HS-5 (cell line): ENCODE measurements at places on chromosomes 13 and 19.

GRCh38 chr13:29844441-29844840 lies 6.0 kb downstream of the UBL3 start:
- no peak for DNase-seq

DNA sequence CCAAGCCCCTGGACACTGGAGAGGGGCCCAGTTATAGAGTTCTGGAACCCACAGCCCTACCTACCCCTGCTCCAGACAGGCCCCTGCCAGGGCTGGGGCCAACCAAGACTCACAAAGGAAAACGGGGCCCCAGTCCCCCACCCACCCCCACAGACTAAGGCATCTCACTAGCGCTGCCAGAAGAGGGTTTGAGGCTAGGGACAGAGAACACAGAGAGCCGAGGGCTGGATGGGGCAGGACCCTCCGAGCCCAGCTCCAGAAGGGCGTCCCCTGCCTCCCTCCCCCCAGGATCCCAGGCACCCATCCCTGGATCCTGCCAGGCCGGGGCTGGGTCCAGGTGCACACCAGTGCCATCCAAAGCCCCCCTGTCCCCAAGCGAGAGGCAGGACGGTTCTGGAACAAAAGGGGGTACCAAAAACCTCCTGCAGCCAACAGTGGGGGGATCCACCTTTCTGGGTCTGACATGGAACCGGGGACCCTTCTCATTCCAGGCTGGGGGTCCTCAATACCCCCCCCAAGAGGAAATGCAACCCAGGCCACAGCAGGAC lies 4.4 kb upstream of the REXO1 start:
- DNase-seq: no peak

GRCh38 chr19:22622020-22622419 lies 12.1 kb upstream of the ZNF492 start:
- no peak for DNase-seq

GRCh38 chr19:52613299-52613906 lies 24.8 kb downstream of the ZNF83 start:
- DNase-seq: no peak

- DNase-seq: no peak
These were observed 143.3 kb downstream of the DCLK1 start for GRCh38 chr13:35987572-35988513.

DNA sequence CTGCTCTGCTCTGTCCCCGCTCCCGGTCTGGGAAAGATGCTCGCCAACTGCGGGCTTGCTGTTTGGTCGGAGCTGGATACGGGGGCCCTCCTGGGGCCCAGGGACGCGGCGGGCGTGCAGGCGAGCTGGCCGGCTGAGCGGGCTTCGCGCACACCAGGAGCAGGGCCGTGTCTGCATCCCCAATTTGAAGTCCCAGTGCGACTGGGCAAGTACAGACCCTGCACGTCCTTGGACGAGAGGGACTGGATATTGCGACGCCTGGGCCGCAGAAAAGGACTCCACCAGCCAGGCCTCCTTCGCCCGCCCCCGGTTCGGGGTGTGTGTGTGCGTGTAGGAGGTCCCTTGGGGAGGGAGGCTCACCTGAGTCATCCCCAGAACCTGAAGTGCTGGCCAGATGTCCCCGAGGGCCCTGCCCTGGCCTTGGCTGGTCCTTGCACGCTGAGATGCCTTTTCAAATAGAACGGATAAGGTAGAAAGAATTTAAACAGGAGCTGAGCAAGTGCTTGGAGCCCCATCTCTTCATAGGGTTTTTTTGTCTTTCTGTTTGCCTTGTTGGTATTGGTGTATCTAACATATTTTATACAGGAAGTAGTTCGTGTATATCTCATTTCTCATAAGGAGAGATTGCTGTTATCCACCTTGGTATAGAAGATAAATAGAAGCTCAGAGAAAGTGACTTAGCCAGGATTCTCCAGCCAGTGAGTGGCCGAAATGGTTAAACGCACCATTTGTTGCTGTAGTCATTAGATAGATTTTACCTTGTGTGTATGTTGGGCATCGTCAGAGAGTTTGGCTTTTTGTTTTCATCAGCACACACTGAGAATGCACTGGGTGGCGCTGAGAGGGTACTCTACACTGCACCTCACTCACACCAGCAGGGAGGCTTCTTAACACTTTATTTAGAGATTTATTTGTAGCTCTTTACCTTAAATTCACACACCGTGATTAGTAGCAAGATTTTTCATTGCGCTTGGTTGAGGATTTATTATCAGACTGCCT lies 1.1 kb downstream of the NAXD start:
- no peak for DNase-seq

GRCh38 chr19:359653-359925 lies 15.0 kb upstream of the MIER2 start:
- no peak for DNase-seq

GRCh38 chr13:97781891-97782305 lies 171.6 kb upstream of the IPO5 start:
- no peak for DNase-seq

GRCh38 chr13:90498096-90498495 lies 849.4 kb upstream of the MIR17HG start:
- DNase-seq: no peak

- DNase-seq: no peak
These were observed 406.5 kb downstream of the FOXO1 start for GRCh38 chr13:40259899-40260298.

DNA sequence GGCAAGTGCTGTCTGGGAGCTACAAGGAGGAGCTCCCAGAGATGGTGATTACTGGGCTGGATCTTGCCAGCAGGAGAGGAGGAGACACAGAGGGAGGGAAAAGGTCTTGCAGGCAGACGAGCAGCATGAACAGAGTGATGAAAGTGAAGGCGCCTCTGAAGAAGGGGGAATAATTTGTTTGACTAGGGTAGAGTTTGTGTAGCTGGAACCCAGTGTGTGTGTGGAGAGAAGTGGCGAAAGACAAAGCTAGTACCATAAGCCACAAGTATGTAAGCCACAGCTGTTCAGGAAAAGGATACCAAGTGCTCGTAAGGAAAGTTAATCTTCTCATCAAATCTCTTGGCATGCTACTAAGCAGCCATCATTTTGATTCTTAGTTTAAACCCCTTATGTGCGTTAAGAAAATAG lies 5.4 kb downstream of the FLT1 start:
- DNase-seq: no peak

DNA sequence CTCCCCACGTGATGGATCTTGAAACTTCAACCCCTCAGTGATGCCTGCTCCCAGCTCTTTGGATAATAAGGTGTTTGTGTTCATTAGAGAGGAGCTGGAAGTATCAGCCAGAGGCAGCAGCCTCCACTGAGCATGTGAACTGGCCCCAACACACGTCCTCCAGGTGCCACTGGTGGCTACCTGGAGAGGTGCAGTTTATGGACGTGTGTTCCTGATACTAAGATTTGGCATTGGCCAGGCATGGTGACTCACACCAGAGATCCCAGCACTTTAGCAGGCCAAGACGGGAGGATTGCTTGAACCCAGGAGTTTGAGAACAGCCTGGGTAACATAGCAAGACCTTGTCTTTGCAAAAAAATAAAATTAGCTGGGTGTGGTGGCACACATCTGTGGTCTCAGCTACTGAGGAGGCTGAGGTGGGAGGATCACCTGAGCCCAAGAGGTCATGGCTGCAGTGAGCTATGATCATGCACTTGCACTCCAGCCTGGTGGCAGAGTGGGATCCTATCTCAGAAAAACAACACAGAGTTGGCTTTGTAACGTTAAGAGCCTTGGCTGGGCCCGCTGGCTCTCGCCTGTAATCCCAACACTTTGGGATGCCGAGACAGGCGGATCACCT lies 34.4 kb downstream of the SLC25A42 start:
- no peak for DNase-seq

DNA sequence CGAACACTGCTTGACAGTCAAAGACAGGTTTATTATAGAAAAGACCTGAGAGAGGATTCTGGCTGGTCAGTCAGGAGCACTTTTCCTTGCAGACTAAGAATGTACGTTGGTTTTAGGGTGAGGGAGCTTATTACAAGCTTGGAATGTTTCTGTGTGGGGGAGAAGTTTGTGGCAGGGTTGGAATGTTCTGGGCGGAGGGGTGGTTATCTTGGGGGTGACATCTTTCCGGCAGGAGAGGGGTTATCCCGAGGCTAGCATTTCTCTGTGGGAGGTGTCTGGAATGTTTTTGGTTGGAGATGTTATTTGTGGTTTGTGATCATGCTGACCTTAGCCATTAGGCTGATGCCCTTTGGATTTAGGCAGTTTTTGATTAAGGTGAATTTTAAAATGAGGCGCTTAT lies 61.8 kb downstream of the ZNF136 start:
- no peak for DNase-seq

DNA sequence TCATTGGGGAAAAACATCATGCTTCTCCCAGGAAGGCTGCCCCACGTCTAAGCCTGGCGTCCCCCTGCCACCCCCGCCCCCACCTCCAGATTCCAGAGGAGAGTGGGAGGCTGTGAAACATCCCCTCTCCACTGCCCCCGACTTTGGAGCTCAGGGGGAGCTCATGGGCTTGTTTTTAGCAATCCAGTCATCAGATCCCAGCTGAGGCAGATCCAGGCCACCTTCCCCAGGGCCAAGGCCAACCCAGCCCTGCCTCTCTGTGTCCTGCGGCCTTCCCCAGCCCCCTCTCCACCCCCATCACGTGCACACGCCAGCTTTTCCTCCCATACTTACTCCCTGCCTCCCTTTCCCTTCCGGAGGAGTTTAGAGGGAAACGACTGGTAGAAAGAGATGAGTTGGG lies 38.8 kb downstream of the SHISA2 start:
- no peak for DNase-seq

DNA sequence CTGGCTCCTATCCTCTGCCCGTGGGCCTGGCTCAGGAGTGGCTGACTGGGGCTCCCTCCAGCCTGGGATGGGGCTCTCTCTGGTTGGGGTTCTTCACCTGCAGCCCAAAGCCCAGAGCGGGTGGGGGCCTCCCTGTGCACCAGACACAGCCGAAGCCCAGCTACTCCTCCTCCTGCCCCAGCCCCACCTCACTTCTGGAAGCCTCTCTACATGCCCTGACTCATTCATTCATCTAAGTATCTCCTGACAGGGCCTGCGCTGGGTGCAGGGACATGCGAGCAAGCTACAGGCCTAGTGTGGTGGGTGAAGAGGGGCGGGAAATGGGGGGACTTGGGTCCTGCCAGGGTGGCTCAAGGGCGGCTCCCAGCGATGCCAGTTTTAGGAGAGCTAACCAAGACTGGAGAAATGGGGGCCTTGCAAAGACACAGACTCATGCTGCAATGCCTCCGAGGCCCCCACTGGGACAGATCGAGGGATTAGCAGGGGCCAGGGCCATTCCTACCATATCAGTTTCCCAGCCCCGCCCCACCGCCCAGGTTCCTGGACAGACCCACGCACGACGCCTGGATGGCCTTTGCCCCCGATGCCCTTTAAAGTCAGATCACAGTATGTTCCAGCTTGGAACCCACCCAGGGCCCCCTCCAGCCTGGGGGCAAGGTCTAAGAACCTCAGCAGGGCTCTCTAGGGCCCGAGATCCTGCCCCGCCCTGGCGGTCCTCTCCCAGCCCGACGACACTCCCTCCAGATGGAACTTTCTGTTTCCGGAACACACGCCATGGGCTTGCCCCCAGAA lies 12.6 kb downstream of the LSM4 start:
- DNase-seq: no peak

- DNase-seq: no peak
These were observed 22.3 kb downstream of the CEBPG start for GRCh38 chr19:33395561-33396550.

- DNase-seq: no peak
These were observed 63.4 kb downstream of the PEPD start for GRCh38 chr19:33458171-33458633.

- peak; percentile 4 for DNase-seq
These were observed 104.2 kb upstream of the IPO5 start for GRCh38 chr13:97849305-97849704.

DNA sequence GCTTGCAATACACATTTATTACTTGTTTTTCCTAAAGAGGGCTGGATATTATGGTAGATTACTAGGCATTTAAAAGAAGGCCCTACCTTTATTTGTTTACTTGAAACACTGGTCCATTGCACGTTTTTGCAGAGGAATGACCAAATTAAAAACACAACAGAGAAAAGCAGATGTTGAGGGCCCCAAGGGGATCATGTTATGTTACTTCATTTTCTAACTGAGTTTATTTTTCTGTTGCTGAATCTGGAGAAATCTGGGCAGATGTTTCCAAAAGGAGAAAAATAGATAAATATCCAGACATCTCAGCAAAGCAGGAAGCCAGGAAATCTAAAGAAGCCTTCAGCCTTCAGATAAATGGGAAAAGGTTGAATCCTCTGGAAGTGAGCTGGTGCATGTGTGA lies 353.0 kb downstream of the NDFIP2 start:
- no peak for DNase-seq

GRCh38 chr13:45143346-45143751 lies 23.0 kb downstream of the GTF2F2 start:
- DNase-seq: no peak

- DNase-seq: peak; percentile 76
These were observed 22.1 kb upstream of the OLFM2 start for GRCh38 chr19:9958379-9958821.

DNA sequence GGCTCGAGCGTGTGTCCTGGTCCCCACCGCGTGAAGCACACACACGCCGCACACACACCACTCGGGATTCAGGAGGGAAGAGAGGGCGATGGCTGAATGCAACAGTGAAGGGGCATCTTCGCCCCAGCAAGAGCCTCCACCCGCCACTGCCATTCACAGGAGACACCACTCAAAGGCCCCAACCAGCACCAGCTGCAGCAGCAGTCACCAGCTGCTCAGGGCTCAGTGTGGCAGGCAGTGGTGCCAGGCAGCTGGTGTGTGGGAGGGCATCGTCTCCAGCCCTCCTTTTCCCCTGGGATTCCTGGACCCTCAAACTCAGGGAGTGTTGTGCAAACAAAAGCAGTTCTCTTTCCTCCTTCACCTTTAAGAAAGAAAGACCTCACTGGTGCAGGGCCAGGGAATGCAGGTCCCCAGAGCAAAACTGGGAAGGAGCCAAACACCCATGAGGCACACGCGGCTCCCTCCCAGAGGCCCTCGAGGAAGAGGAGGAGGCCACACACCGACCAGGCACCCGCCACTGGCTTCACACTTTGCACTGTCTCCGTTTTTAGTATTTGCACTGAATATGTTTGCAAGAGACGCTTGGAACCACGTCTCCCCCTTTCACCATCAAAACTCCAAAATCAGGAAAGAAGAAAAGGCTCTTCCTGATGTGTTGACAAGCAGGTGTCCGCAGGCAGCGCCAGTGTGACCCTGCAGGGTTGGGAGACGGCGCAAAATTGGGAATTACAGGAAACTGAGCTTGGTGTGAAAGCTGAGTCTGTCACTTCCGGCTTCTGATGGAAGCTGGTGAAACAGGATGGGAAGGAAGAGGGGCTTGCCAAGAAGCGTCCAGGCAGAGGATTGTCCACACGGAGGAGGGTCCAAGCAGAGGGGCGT lies 26.4 kb upstream of the F7 start:
- DNase-seq: no peak

- DNase-seq: no peak
These were observed 45.3 kb downstream of the TNFRSF19 start for GRCh38 chr13:23615395-23616081.

- no peak for DNase-seq
These were observed 74.2 kb downstream of the CDK8 start for GRCh38 chr13:26327940-26328725.

- no peak for DNase-seq
These were observed 10.3 kb downstream of the ATG4D start for GRCh38 chr19:10553943-10554381.
